Osteocyte (in vitro differentiated cells): ENCODE measurements at places on chromosomes 1 and 21. TPM values are rescaled to one million over a fixed set of nuclear protein-coding genes. Genes with fewer than 3 reads are reported as not detected.
A peak's percentile ranks its signal among the peaks of the same experiment; 100 is the strongest.

DNA sequence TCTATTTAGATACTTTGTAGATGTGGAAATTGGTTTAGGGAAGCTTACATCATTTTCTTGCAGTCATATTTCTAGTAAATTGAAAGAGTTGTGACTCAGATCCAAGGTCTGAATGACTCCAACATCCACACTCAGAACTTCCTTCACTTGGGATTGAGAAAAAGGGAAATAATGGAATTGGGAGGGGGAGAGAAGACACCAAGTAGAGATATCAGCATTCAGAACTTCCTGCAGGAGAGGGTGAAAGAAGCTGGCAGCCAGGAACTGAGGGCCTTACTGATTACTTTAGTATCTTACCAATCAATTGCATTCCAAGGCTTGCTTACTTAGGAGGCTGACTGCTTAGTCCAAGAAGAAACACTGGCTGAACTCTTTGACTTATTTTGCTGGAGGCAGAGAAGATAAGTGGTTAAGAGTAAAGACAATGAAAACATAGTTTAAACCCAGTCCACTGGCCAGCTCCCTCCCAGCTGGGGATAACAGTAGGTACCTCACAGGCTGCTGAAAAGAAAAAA is 21.7 kb downstream of the APP start:
- no peak for DNase-seq

- DNase-seq: no peak
Measured at GRCh38 chr1:168050307-168050706, 86.4 kb downstream of the GPR161 start.

- no peak for DNase-seq
Measured at GRCh38 chr1:48033495-48034045, 36.4 kb upstream of the TRABD2B start.

The SLC35F3 gene
- total RNA-seq: not detected in 2 replicates

DNA sequence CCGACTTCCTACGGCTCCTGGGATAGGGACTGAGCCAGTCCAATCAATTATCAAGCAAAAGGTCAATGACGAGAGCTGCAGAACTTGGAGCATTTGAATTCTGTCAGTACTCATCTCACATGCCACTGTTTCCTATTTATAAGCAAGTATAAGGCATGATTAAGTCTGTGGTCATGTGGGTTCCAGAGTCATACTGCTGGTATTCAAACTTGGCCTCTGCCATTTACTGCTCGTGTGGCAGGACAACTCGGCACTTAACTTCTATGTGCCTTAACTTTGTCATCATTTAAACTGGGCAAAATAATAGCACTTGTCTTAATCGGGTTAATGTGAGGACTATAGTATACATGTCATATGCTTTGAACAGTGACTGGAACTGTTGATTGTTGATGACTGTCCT is 44.9 kb upstream of the TNFSF18 start:
- no peak for DNase-seq

The PTGFR gene
- 2.5 and 3.0 TPM in 2 replicates for total RNA-seq

- no peak for DNase-seq
Measured at GRCh38 chr1:180988253-180988752, 34.4 kb downstream of the STX6 start.

- no peak for DNase-seq
Measured at GRCh38 chr21:45471525-45472221, 66.7 kb downstream of the COL18A1 start.

DNA sequence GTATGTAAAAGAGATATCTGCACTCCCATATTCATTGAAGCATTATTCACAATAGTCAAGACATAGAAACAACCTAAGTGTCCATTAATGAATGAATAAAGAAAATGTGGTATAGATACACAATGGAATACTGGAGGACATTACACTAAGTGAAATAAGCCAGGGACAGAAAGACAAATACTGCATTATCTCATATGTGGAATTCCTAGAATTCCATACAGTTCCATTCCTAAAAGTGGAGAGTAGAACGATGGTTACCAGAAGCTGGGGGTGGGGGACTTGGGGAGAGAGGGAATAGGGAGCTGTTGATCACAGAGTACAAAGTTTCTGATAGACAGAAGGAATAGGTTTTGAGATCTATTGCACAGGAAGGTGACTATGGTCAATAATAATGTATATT is 7.4 kb downstream of the TMED5 start:
- DNase-seq: no peak

The OR2T29 gene
- total RNA-seq: not detected in 2 replicates

DNA sequence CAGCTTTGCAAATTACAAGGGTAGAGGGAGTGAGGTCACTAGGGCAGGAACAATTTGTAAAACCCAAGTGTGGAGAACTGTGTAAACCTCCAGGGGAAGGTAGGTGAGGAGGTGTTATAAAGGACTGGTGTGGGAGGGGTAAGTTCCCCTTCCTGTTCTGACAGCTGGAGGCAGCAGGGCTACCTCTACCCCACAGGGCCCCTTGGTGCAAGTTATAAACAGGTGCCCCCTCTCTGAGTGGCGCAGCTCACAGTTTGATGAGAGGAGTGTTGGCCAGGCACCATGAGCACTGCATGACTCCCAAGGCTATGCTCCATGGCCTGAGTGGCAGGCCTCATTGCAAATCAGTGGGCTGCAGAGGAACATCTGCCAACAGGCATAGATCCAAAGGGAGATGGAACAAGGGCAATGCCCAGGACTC is 41.0 kb downstream of the MFSD2A start:
- DNase-seq: no peak

GRCh38 chr1:184513966-184514365 is 127.1 kb downstream of the C1orf21 start:
- DNase-seq: no peak

The GJC2 gene
- total RNA-seq: 1.6 TPM in 2 replicates

GRCh38 chr1:99457381-99458165 is 188.3 kb upstream of the PALMD start:
- no peak for DNase-seq

DNA sequence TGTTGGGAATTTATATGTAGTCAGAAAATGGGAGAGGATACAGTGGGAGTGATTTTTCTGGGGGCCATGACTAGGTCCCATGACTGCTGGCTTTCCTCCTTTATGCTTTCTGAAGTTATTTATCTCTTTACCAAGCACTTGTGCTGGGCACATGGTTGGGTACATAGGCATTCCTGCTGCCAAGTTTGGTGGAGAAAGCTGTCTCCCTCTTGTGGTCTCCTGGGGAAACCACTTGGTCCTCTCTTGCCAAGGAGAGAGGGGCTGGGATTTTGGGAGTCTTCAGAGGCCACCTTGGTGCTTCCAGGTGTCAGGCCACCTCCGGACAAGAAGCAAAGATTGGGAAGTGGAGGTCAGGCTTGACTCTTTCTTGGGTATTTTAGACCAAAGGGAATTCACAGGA is 120.2 kb upstream of the KCNE2 start:
- no peak for DNase-seq

The SPRR3 gene
- total RNA-seq: not detected in 2 replicates

The RASAL2 gene
- total RNA-seq: 34.2 and 35.4 TPM in 2 replicates

- no peak for DNase-seq
Measured at GRCh38 chr1:47241114-47242113, 9.4 kb upstream of the TAL1 start.

The E2F2 gene
- total RNA-seq: 1.3 TPM in 2 replicates

DNA sequence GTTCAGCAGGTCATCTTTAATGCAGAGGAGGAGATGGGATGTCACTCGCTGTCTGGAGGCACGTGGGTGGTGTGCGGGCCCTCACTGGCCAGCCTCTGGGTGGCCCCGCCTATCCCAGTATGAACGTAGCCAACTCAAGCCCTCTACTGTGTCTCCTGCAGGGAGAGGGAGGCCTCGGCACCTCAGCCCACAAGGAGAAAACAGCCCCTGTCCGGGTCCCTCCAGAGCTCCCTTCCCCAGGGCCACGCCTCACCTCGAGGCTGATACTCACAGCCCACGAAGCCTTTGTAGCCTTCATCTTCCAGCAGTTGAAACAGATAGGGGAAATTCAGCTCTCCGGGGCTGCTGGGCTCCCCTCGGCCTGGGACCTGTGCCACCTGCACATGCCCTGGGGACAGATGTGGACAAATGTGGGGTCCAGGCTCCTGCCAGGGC is 2.6 kb downstream of the HYI start:
- DNase-seq: no peak

- DNase-seq: no peak
Measured at GRCh38 chr1:208445758-208446203, 201.6 kb upstream of the PLXNA2 start.

The HES3 gene
- total RNA-seq: not detected in 2 replicates

- DNase-seq: no peak
Measured at GRCh38 chr21:36841866-36842265, 124.6 kb downstream of the HLCS start.

GRCh38 chr1:27388337-27389005 is 4.0 kb upstream of the GPR3 start:
- no peak for DNase-seq

- peak; percentile 88 for DNase-seq
Measured at GRCh38 chr1:180515857-180516388, 13.5 kb upstream of the ACBD6 start.

The CNKSR1 gene
- total RNA-seq: 0.89 and 1.1 TPM in 2 replicates

GRCh38 chr1:171595324-171595723 is 26.7 kb upstream of the MYOCOS start:
- no peak for DNase-seq

DNA sequence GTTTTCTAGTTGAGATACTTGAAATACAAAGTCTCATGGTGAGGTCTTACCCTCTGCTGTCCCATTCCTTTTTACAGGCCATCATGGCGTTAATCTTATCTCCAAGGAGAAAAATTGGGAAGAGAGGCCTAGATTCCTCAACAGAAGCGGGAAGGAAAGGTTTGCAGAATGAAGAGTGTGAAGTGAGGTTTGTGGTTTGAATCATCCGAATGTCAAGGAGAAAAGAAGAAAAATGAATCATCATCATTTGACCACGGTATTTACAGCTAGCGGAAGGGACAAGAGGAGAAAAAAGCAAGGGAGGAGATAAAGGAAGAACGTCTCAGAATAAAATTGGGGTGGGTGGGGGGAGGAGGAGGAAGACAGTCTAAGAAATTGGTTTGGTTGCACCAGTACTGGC is 935 bp upstream of the COG2 start:
- no peak for DNase-seq

DNA sequence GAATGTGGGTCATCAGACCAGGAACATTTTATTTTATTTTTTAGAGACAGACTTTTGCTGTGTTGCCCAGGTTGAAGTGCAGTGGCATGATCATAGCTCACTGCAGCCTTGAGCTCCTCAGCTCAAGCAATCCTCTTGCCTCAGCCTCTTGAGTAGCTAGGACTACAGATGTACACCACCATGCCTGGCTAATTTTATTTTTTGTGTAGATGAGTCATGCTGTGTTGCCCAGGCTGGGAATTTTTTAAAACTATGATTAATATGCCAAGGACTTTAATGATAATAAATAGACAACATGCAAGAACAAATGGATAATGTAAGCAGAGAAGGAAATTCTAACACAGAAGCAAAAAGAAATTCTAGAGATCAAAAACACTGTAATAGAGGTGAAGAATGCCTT is 142.4 kb downstream of the AK5 start:
- DNase-seq: no peak

DNA sequence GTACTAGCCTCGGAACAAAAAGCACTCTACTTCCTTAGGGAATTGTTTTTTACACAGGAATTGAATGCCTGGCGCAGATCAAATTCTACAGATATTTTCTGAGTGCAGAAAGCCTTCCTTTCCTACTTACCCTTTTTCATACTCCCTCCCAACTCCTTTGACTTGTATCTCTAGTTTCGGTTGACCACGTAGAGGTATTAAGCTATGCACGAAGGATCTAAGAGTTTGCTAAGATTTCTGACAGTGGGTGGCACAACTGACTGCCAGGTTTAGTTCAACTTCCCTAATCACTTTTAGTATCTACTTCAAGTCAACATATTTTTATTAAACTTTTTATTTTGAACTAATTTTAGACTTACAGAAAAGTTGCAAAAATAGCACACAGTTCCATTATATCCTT is 5.0 kb downstream of the TOR1AIP2 start:
- no peak for DNase-seq

The KRTAP21-3 gene
- not detected in 2 replicates for total RNA-seq

The BRDT gene
- total RNA-seq: not detected in 2 replicates

The OLFML2B gene
- total RNA-seq: 66.0 and 66.7 TPM in 2 replicates

DNA sequence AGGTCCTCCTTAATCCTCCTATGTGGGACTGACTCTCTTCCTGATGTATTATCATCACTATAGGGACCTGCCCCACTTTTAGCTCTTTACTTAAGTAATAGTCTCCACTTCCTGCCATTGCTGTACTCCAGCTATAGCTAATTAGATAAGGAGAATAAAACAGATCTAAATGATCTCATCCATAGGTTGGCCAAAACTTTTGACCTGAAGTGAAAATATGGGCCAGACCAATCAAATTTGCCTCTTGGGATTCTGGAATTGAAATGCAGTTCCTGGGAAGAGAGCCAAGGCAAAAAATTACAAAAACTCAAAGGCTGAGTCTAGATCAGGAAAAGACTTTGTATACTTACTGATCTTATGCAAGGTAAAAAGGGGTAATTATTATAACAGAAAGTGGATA is 36.1 kb upstream of the PDE4B start:
- DNase-seq: no peak

The SMIM34 gene
- total RNA-seq: not detected in 2 replicates

DNA sequence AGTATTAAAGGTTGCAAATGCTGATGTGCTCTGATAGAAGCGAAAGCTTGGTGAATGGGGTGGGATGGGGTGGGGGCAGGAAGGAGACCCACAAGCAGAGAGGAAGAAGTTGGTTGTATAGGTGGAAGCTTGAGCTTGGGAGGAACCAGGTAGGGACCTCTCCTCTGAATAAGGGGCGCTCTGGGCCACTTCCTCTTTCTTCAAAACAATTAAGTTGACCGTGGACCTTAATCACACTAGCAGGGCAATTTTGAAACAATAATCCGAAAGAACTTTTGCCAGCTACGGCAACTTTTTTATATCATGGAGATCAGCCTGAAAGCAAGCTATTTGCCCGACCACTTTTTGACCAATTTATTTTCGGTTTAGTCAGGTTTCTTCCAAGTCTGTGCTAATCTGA is 1.9 kb upstream of the DYRK1A start:
- no peak for DNase-seq

GRCh38 chr1:216553040-216553439 is 129.8 kb upstream of the USH2A start:
- DNase-seq: no peak

- no peak for DNase-seq
Measured at GRCh38 chr1:101435831-101436511, 199.2 kb downstream of the S1PR1 start.

The CORT gene
- total RNA-seq: 0.40 and 0.68 TPM in 2 replicates
